ENCODE measurements at places on chromosomes 6 and 20.
A peak's percentile ranks its signal among the peaks of the same experiment; 100 is the strongest.

- no peak for DNase-seq
These were observed 140.2 kb downstream of the WDR27 start for GRCh38 chr6:169561665-169562064.

GRCh38 chr6:143742070-143742954 lies 64.5 kb downstream of the PHACTR2 start:
- DNase-seq = no peak

GRCh38 chr6:139308936-139309603 lies 17.3 kb upstream of the TXLNB start:
- peak; percentile 17 for DNase-seq

DNA sequence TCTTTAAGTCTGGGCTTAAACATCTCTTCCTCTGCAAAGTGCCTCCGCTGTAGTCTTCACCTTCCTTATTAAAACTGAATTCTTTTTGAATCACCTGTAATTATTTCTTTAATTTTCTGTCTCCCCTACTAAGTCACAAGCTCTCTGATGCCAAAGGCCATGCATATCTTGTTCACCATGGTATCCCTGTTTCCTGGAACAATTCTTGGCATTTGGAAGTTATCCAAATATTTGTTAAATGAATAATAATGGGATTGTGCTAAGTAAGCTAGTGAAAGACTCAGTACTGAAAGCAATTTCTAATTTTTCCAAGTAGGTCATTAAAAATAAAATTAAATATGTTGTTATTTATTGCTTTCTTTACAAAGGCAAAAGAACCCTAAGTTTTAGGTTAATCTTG lies 12.2 kb downstream of the SNAP91 start:
- DNase-seq = no peak

DNA sequence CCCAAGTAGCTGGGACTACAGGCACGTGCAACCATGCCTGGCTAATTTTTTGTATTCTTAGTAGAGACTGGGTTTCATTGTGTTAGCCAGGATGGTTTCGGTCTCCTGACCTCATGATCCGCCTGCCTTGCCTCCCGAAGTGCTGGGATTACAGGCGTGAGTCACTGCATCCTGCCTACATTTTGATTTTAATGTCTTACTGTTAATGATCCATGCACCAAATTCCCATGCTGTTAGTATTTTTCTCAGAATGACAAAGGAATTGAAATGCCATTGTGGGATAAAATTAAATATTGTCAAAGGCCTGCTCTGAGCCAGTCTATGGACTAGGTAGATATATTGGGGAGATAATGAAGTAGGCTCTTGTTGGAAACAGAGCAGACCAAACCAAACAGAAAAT lies 28.2 kb downstream of the CBFA2T2 start:
- DNase-seq = no peak

GRCh38 chr20:52722926-52723688 lies 249.1 kb upstream of the TSHZ2 start:
- DNase-seq = no peak

- no peak for DNase-seq
These were observed 222.7 kb downstream of the SOX4 start for GRCh38 chr6:21816231-21816630.

- DNase-seq = no peak
These were observed 683.8 kb downstream of the DOK5 start for GRCh38 chr20:55159230-55159629.

- DNase-seq = no peak
These were observed 444.2 kb downstream of the HTR1B start for GRCh38 chr6:77019081-77019480.

- peak; percentile 61 for DNase-seq
These were observed 8.8 kb upstream of the CEP85L start for GRCh38 chr6:118660218-118660569.

GRCh38 chr20:55252521-55252920 lies 752.8 kb downstream of the CBLN4 start:
- DNase-seq = no peak

- no peak for DNase-seq
These were observed 56.8 kb downstream of the UTRN start for GRCh38 chr6:144341831-144342527.

DNA sequence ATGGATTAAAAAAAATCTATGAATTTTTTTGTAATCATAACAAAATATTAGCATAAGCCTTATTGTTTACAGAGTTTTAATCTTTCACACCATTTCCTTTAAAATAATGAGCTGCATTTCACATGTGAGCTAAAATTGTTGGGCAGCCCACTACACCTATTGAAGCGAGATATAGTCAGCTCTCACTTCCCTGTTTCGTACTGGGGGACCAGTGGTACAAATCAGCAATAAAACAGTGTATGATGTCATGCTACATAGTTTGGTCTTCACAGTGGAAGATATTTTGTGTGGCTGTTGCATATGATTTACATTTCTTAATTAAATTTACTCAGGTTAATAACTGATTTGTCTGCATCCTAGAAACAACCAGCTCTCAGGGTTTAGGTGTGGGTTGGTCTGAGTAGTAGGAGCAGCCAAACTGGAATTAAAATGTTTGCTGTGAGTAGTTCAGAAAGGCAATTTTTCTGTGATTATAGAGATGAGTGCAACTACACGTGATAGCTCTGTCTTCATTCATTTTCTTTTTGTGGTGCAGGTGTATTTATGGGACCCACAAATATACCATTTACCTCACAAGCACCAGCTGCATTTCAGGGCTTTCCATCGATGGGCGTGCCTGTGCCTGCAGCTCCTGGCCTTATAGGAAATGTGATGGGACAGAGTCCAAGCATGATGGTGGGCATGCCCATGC lies 99.3 kb downstream of the B3GAT2 start:
- DNase-seq = no peak
